ENCODE measurements at places on chromosomes 5 and 9.
A peak's percentile ranks its signal among the peaks of the same experiment; 100 is the strongest.

DNA sequence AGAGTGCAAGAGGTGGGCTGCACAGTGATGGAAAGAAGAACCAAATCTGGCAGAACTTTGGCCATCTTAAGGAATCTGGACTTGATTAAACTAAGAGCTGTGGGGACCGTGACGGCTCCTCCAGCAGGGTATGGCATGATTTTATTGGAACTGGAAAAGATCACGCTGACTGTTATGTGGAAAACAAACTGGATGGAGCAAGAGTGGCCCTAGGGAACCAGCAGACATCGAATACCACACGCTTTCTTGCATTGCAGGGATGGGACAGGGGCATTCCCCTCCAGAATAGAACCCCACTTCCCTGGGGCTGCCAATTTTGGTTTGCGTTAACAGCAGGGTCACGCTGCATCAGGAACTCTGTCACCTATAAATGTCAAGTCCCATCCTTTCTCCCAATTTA, 38.8 kb downstream of the INSYN2B start:
- no peak for DNase-seq

DNA sequence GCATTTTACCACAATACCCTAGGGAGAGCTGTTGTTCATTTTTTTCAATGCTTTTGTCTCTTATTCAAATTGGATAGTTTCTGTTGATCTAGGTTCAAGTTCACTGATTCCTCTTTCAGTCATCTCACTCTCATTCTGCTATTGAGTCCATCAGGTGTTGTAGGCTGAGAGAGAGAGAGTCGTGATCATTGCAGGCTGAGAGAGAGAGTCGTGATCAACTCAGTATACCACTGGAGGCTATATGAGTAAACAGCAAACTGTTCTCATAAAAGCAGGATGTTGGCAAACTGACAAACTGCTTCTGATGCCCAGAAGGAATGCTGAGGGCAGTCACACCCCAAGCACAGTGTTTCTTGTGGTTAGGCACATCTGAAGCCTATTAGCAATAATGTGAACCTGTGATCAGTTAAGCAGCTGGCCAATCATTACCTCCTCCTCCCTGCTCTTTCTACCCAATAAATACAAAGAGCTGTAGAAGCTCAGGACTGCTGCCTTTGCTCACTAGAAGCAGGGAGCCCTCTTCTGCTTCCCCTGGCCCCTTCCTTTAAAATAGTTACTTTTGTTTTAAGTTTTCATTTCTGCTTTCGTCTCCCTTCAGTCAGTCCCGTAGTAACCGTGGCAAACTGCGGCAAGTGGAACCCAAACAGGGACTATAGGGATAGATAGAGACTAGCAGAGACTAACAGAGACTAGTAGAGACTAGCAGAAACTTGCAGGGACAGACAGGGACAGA, 476.1 kb upstream of the ACO1 start:
- no peak for DNase-seq

GRCh38 chr5:42872865-42873264, 61.2 kb upstream of the SELENOP start:
- DNase-seq, result no peak

GRCh38 chr5:100746730-100747129, 156.4 kb downstream of the ST8SIA4 start:
- no peak for DNase-seq

DNA sequence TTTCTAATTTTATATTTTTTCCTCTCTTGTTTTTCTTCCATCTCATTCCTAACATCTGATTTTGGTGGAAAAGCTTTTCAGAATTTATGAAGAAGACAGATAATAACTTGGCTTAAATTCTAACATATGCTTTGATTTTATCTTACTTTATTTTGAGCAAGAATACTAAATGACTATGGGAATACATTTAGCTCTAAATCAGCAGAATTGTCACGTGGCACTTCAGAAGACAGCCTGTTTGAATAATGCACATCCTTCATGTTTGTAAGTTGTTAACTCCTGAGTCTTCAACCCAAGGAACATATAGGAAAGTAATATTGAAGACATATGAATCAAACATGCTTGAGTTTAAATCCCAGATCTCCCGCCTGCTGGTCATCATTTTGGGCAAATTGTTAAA, 90.3 kb downstream of the NTRK2 start:
- DNase-seq, result no peak

GRCh38 chr5:150506571-150507473, 1.1 kb upstream of the NDST1 start:
- DNase-seq, result no peak

- DNase-seq, result peak; percentile 77
These were observed 1.4 kb downstream of the ZSWIM6 start for GRCh38 chr5:61333321-61333953.

DNA sequence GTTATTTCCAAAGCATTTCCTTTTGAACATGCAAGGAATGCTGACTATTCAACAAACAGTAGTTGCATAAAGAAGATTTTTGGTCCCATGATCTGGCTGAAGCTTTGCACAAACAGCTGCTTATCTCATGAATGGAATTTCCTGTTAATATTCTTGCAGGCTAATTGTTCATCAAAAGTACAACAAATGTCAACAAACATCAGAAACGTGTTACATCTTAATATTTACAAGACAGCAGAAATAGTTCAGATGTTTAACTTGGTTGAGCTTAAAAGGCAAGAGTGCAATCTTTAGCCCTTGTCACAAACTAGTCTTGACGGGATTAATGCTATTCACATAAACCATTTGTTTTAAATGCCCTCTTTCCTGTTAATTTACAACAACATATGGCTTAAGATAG, 47.9 kb upstream of the BASP1 start:
- no peak for DNase-seq

DNA sequence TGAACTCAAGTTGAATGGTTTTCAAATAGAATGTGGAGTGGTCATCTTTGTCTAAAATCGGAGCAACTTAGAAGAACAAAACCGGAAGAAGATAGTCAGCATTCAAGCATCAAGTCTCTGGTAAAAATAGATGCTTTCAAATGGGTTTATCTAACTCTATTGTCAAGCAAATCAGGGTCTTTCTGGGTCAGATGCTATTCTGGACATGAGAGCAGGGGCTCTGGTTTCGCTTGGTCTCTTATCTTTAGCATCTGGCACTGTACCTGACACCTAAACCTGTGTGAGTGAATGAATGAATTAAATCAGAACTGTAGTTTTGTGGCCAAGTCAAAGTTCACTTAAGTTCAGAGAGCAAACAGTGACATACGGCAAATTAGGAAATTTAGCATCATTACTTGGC, 173.5 kb downstream of the SLIT3 start:
- DNase-seq, result no peak

- no peak for DNase-seq
These were observed 129.4 kb downstream of the GNA14 start for GRCh38 chr9:77518688-77519087.

- no peak for DNase-seq
These were observed 102.3 kb downstream of the SEMA6A start for GRCh38 chr5:116472274-116472673.

DNA sequence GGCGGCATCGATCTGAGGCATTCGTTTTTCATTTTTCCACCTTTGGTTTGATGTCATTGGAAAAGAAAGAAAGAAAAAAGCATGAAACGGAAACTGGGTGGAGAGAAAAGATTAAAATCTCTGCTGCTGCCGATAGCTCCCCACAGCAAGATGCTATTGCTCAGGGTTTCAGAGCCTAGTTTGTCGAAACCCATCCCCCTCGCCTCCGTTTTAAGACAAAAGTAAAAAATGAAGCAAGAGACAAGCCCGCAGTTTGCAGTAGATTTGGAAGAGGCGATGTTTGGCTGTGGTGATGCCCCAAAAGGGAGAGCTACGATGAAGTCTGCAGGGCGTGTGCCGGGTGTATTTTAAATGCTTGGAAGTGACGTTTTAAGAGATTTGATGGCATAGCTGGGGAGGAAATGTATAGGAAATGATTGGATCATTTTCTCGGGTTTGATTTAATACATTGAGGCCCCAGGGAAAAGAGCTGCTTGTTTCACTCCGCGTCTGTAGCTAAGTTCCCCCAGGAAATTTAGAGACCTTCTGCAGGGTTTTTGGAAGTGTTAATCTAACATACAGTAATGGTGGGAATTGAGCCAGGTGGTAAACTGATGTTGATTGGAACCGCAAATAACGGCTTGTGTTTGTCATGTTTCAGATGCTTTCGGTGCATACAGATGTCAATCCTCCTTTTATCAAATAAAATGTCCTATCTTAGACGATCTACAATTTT, 909 bp downstream of the NDFIP1 start:
- DNase-seq, result peak; percentile 43

- DNase-seq, result no peak
These were observed 143.0 kb downstream of the GPBP1 start for GRCh38 chr5:57316798-57317327.

DNA sequence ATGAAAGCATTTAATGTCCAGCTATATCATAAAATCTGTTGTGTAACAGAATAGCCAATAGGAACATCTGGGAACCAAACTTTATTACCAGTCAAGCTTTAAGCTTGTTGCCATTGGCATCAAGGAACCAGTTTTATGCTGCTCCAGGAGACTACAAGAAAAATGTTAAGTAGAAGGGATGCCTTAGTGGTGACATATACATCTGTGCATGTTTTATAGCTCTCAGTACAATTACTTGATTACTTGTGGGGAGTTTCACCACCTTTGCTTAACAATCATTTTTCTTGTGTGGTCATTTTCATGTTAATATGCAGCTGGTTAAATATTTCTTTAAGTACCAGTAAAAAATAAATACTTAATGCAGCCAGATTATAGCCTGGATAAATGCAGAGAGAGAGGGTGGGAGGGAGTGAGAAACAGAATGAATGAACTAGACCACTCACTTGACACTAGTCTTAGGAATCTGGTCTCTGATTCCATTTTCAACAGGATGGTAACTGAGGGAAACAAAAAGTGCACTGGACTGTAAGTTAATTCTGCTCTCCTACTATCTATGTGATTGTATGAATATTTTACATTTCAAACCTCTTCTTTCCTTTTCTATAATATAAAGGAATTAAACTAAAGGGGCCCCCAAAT, 35.7 kb upstream of the LURAP1L start:
- DNase-seq, result no peak

DNA sequence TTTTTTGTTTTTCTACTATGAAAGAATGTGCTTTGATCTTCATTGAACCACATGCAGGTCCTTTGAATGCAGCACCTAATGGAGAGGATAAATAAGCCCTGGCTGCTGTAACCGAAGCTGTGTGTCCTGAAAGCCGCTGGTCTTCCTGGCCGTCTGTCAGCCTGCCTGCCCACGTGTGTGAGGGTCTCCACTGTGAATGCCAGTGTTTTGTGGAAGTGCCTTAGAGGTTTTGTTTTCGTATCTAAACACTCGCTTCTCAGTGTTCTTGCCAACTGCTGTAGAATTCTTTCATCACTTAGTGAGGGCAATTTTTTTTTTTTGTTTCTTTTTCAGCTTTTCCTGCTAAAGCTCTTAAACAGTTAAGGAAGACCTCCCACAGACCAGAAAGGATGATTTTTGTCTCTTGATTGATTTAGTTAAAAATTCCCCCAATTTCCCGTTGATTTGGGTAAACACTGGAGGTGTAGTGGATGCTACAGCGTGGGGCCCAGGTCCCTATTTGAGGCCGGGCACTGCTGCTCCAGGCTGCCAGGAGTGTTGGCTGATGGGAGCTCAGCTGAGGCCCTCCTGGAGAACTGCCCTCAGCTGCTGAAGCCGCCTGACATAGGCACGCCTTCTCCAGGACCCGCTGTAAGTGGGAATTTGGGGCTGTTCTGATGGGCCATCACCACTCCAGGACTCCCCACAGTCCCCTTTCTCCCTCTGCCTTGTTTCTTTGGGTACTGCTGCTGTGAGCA, 29.2 kb upstream of the PTCH1 start:
- DNase-seq, result no peak

- DNase-seq, result peak; percentile 83
These were observed 134.6 kb upstream of the CPEB4 start for GRCh38 chr5:173753307-173754168.

GRCh38 chr9:126880947-126881332, 20.5 kb downstream of the ZBTB34 start:
- DNase-seq, result no peak

DNA sequence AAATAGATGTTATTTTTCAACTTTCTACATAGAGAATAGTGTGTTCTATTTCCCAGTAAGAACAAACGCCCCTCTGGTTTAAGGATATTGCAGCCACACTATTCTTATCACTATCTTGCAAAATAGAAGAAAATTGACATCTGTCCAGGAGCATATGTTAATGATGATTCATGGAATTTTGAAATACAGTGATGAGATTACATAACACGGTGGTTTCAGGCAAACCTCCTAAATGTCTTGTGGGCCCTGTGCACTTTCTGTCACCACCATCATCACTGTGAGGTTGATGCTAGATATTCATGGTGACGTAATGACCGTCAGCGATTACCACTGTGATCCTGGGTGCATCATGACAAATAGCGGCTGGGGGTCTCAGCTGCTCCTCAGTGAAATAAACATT, 48.1 kb downstream of the CFAP90 start:
- DNase-seq, result no peak

DNA sequence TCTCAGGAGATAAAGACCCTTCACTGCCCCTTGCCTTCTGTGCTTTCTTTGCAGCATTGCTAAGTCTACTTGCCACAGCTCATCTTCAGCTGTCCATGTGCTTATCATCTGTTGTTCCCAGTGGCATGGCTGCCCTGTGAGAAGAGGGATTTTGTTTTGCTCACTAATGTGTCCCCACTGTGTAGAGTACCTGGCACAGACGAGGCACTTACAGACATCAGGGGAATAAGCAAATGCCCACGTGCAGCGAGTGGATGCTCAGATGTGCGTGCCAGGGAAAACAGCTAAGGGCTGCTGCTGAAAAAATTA, 31.0 kb downstream of the DAP start:
- DNase-seq, result no peak

DNA sequence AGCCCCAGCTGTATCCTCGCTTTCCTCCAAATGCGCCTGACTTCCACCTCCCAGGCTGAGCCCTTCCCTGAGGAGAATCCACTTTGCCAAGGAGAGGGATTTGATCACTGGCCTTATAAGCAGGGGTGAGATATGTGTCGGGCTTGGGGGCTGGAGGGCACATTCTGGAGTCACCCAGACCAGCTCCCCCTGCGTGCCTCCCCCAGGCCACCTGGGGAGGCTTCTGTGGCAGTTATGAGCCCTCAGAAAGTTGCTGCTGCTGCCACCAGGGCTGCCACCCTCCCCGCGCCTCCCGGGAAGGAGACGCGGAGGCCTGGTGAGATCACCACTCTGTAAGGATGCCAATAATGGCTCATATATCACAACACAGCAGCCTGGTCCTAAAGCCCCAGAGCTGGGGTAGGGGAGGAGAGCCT, 211.5 kb downstream of the PAPPA start:
- DNase-seq, result peak; percentile 64

GRCh38 chr5:945691-946551, 53.2 kb downstream of the TRIP13 start:
- peak; percentile 79 for DNase-seq

GRCh38 chr5:72013766-72014624, 93.3 kb upstream of the MAP1B start:
- DNase-seq, result peak; percentile 19

GRCh38 chr5:67855523-67855922, 360.0 kb upstream of the PIK3R1 start:
- DNase-seq, result no peak

GRCh38 chr9:130833031-130833990, 1.7 kb upstream of the ABL1 start:
- no peak for DNase-seq

GRCh38 chr5:128535251-128535650, 2.8 kb downstream of the FBN2 start:
- no peak for DNase-seq
